ENCODE measurements at places on chromosomes 12 and 14.

DNA sequence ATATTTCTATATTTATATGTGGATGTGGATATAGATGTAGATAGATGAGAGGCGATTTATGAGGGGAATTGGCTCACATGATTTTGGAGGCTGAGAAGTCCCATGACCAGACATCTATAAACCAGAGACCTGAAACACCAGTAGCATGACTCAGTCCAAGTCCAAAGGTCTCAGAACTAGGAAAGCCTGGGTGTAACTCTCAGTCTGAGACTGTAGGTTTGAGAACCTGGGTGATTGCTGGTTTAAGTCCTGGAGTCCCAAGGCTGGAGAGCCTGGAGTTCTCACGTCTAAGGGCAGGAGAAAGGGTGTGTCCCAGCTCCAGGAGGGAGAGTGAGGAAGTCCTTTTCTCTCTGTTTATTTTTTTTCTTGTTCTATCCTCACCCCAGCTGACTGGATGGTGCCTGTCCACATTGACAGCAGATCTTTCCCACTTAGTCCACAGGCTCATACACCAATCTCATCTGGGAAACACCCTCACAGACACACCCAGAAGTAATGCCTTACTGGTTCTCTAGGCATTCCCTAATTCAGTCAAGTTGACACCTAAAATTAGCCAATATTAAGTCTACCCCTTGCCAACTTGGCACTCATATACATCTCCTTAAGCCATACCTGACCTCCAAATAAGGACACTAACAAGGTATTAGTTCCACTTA is 45.4 kb downstream of the EMP1 start:
- DNase-seq: no peak

- DNase-seq: no peak
These were observed 4.1 kb upstream of the FAM222A start for GRCh38 chr12:109709401-109709991.

GRCh38 chr12:16492240-16492639 is 113.7 kb downstream of the LMO3 start:
- no peak for DNase-seq

DNA sequence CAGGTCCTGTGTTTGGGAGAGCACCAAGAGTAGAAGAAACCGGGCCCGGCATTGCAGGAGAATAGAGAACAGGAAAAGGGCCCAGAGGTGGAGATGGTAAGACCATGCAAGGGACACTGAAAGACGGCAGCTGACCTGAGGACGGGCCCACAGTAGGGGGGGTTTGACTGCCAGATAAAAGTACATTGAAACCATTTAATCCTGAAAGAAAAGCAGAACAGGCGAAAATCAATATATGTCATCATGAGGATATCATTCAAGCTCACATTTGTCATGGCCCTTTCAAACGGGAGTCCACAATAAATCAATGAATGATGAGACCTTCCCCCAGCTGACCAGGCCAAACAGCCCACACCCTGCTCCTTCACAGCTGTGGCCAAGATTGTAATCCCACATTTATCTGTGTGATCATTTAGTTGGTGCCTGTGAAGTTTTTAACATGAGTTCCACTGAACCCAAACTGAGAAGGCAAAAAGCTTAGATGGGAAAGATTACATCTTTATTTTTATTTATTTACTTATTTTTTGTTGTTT is 39.5 kb downstream of the E2F7 start:
- no peak for DNase-seq

DNA sequence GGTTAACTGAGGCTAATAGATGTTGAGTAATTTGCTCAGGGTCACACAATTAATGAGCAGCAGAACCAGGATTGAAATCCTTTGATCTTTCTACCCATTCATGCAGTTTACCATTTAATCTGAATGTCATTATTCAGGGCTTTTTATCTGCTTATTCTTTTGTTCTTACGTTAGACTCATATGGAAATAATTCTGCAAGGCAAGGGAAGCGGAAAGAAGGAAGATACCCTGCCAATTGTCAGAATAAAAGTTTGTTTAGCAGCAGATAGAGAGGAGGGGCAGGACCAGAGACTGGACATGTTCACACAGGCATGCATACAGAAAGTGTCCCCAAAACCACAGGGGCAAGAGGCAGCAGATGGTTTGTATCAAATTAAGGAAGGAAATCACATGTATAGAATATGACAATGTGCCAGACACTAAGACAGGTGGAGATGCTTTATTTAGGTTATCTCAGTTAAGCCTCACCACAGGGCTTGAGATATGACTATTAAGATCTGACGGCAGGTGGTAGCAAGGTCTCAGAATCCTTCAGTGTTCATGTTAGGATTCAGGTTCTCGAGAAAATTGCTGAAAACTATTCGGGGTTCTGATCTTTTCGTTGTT is 29.8 kb downstream of the BRMS1L start:
- no peak for DNase-seq

GRCh38 chr12:7439579-7440505 is 4.1 kb downstream of the CD163L1 start:
- DNase-seq: no peak
